Stimulated activated CD4-positive, alpha-beta T cell treated with anti-CD3 and anti-CD28 coated beads, Interleukin-4, amount 100 ng/mL, for 48 hours (primary cell): ENCODE measurements at places on chromosomes 16 and 17.
A peak's percentile ranks its signal among the peaks of the same experiment; 100 is the strongest.

- DNase-seq: no peak
Observed at GRCh38 chr17:77800816-77801215, 157.7 kb upstream of the TNRC6C start.

DNA sequence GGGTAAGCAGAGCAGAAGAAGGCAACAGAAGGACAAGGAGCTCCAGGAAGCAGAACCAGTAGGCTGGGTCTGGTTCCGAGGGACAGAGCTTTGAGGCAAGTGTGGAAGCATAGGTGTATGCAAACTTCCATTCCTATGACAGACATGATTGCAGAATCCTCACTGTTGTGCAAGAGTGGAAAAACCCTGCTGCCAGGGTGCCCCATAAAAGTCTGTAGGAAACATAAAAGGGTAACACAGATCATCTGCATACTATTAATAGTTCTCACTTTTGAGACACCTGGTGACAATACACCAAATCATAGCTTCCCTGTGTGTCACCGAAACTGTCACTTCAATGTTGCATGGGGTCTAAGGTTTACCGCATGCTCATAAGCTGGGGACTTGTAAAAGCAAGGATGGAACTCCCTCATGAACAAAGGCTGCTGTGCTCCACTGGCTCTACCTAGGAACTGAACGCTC, 39.7 kb downstream of the ARHGAP17 start:
- no peak for DNase-seq

- DNase-seq: no peak
Observed at GRCh38 chr17:42389135-42389417, 834 bp upstream of the STAT3 start.

- peak; percentile 47 for DNase-seq
Observed at GRCh38 chr17:81241648-81242420, 2.7 kb downstream of the NDUFAF8 start.

- no peak for DNase-seq
Observed at GRCh38 chr16:85437166-85438052, 175.7 kb upstream of the GSE1 start.

DNA sequence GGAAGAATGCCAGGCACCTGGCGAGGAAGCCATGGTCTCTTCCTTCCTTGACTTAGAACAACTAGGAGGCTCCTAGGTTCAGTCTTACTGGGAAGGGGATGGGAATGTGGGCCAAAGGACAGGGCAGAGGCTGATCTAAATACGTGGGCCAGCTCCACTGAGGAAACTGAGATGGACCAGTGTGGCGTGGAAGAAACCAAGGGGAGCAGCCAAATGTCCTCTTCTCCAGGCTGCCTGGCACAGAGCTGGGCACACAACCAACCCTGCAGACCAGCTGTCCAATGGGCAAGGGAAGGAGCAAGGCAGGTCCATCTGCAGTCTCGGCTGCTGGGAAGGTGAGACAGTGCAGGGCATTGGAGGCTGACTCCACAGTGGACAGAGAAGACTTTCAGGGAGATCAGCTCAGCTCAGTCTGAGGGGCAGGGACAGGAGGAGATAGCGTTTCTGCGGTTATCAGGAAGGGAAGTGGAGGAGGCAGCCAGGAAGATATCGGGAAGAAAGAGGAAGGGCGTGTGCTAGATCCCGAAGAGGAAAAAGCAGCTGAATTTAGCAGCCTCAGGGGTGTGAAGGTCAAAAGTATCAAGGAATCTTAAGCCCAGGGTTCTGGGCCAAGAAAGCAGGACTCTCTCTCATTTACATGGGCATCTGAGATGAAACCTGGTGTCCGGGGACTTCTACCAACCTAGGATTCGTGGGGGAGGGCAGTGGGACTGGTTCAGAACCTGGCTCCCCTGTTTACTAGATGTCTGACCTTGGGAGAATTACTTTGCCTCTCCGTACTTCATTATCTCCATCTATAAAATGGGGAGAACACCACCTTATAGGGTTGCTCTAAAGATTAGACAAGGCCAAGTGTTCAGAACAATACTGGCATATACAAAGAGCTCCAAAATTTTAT, 1.8 kb downstream of the KIFC3 start:
- DNase-seq: no peak

DNA sequence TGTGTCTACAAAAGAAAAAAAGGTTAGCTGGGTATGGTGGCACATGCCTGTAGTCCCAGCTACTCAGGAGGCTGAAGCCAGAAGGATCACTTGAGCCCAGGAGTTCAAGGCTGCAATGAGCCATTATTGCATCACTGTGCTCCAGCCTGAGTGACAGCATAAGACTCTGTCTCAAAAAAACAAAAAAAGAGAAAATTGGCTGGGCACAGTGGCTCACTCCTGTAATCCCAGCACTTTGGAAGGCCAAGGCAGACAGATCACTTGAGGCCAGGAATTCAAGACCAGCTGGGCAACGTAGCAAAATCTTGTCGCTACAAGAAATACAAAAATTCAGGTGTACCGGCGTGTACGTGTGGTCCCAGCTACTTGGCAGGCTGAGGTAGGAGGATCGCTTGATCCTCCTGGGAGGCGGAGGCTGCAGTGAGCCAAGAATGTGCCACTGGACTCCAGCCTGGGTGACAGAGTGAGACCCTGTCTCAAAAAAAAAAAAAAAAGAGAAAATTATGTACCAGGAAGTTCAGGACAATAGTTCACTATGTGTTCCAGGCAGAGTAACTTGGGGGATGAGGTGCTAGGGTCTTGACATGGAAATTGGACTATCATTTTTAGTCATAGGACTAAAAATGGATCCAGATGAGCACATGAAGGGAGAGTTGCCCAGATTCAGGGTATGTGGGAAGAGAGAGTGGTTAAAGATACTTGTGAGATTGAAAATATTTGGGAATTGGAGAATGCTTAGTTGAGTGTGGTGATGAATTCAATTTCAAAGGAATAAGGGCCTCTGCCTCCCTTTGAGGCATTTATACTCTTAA, 11.0 kb downstream of the ALDH3A2 start:
- no peak for DNase-seq

GRCh38 chr17:72702998-72703397, 389.5 kb downstream of the SLC39A11 start:
- DNase-seq: no peak

DNA sequence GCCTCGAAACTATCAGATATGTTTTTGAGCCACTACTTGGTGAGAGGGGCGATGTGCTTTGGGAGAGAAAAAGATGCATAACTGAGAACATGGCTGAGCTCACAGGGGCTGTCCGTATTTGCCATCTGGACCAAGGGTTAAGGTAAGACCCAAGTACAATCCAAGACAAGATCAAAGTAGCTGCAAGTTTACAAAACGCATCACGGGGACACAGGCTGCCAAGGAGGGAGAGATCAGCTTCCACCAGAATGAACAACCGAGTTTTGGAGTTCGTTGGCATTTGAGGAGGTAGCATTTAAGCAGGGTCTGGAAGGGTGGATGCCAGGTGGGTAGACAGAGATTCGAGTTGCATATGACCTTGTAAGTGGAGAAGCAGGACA, 2.2 kb downstream of the PITPNC1 start:
- DNase-seq: no peak
